Foreskin keratinocyte (primary cell): ENCODE measurements at places on chromosomes 4 and X.

DNA sequence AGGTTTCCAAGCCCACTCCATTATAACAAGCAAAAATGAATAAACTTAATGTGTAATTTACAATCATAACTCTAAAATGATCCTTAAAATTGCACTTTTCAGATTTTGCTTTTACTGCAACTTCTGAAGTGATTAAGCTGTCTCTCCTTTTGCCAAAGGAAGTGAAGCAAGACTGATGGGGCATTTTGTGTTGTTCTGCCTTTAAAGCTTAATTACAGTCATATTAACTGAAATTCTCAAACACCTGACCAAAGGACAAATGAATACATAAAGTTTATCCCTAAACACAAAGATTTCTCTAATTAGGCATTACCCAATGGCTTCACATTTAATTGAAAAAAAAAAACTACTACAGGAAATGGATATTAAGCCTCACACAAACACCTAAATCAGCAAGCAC is 101.8 kb downstream of the ATP11C start:
- DNase-seq: no peak

DNA sequence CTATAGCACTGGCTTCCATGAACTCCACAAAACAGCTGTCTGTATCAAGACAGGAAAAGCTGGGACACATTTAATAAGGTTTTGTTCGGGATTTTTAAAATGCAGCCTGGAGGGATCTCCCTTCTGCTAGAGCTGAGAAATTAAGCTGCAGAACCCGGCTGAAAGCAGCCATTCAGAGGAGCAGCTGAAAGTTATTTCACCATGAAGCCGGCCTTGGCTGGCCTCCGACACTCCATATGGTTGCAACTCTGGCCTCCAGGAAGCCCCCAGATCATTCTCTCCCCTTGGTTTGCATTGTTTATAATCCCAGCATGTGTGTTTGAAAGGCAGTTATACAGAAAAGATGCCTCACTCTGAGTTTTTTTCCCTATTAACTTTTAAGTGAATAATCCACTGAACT is 239.4 kb downstream of the SPATA18 start:
- no peak for DNase-seq

DNA sequence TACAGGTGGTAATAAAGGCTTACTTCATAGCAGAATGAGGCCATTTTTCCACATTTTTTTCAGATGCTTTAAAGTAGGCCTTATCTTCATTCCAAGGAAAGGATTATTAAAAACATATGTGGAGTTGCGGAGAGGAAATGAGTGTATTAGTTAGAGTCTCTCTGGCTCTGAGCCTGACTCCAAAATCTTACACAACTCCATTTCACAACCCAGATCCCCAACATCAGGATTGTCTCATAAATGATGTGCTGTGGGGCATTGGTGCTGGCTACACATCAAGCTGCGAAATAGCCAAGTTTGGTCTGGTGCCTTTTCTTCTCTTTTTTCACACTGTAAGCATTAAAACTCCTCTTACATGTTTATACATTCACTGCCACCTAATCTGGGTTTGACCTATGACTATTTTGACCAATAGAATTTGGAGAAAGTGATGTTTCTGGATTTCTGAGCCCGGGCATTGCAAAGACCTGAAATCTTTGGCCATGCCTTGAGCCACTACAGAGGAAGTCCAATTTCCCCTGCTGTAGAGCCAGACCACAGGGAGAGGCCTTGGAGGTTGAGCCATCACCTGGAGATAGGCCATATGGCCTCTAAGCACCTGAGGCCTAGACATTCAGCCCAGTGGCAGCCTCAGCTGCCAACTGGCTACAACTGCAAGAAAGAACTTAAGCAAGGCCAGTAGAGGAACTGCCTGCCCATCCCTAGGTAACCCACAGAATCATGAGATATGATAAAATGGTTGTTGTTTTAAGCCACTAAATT is 16.7 kb upstream of the SOD3 start:
- DNase-seq: no peak

- no peak for DNase-seq
Observed at GRCh38 chrX:25072247-25072646, 56.5 kb upstream of the ARX start.

GRCh38 chr4:160202802-160203201 is 1099.9 kb downstream of the RAPGEF2 start:
- DNase-seq: peak; percentile 87

GRCh38 chr4:158443731-158444130 is 78.0 kb upstream of the RXFP1 start:
- no peak for DNase-seq
